PC-9 (cell line): ENCODE measurements at places on chromosomes 2 and 18. TPM values are rescaled to one million over a fixed set of nuclear protein-coding genes. Genes with fewer than 3 reads are reported as not detected.

ZSWIM2 gene
- not detected in 2 replicates for total RNA-seq

SMCHD1 gene
- total RNA-seq = 44.9 and 73.7 TPM in 2 replicates

GALM gene
- total RNA-seq = 26.3 and 27.7 TPM in 2 replicates

GPR35 gene
- 1.1 and 2.5 TPM in 2 replicates for total RNA-seq

SERPINB11 gene
- total RNA-seq = not detected in 2 replicates

TPO gene
- total RNA-seq = not detected in 2 replicates

LIMS3 gene
- 1.4 and 2.3 TPM in 2 replicates for total RNA-seq

MYL12B gene
- total RNA-seq = 381 and 383 TPM in 2 replicates

ASIC4 gene
- total RNA-seq = 0.22 and 0.30 TPM in 2 replicates

GALNT5 gene
- 1.3 and 1.9 TPM in 2 replicates for total RNA-seq

PLCD4 gene
- total RNA-seq = 0.74 and 1.3 TPM in 2 replicates

CENPA gene
- total RNA-seq = 43.6 and 48.8 TPM in 2 replicates

PLEK gene
- total RNA-seq = not detected in 2 replicates

KIF5C gene
- total RNA-seq = 0.07 and 0.23 TPM in 2 replicates

SPP2 gene
- total RNA-seq = not detected in 2 replicates

PTH2R gene
- not detected in 2 replicates for total RNA-seq

DNAJC5G gene
- total RNA-seq = not detected in 2 replicates

GULP1 gene
- 31.5 and 38.0 TPM in 2 replicates for total RNA-seq

GKN1 gene
- not detected in 2 replicates for total RNA-seq

CAVIN2 gene
- 2.3 and 2.5 TPM in 2 replicates for total RNA-seq

GALNT3 gene
- total RNA-seq = 31.6 and 33.1 TPM in 2 replicates

IL36B gene
- total RNA-seq = not detected in 2 replicates

TMEM163 gene
- 1.4 and 2.4 TPM in 2 replicates for total RNA-seq

CRYBA2 gene
- not detected in 2 replicates for total RNA-seq

REL gene
- total RNA-seq = 12.5 and 13.3 TPM in 2 replicates
